ENCODE measurements at places on chromosomes 4 and X.

- no peak for DNase-seq
These were observed 698 bp downstream of the AFF1 start for GRCh38 chr4:86935566-86935852.

GRCh38 chrX:150766351-150767044, 73.3 kb downstream of the MTMR1 start:
- DNase-seq: no peak

- DNase-seq: no peak
These were observed 315.6 kb upstream of the SMIM31 start for GRCh38 chr4:164438321-164438720.

GRCh38 chr4:14028862-14029261, 401.3 kb upstream of the BOD1L1 start:
- no peak for DNase-seq

DNA sequence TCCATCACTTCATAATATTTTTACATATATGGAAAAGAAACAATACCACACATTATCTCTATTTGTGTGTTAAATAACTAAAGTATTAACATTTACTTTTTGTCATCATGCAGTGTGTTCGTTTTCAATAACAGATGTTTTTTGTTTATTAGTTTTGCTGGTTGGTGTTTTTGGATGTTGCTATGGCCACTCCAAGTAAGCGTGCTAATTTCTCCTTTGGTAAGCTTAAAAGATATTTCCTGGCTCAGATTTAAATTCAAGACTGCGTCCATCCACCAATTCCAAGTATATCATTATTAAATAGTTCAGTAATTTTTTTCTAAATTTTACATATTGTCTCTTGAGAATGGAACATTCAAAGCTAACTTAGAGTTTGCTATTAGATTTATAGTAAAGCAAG, 235.4 kb upstream of the IL1RAPL1 start:
- DNase-seq: no peak

DNA sequence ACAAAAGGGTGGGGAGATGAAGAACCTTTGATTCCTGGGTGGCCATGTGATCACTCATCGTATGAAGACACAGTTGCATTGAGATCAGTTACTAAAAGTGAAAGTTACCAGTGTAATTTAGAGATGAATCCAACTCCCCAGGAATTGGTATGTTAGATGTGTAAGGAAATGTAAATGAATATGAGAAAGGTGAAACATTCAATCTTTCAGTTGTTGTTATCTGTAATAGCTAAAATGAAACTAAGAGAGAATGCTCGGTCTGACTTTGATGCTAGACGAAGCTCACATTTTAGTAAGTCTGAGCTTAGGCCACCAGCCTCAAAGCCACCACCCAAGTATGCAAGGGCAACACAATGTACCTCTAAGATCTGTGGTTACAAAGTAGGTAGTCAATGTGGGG, 194.3 kb upstream of the POF1B start:
- no peak for DNase-seq

GRCh38 chr4:86274642-86275041, 85.2 kb downstream of the MAPK10 start:
- DNase-seq: no peak

DNA sequence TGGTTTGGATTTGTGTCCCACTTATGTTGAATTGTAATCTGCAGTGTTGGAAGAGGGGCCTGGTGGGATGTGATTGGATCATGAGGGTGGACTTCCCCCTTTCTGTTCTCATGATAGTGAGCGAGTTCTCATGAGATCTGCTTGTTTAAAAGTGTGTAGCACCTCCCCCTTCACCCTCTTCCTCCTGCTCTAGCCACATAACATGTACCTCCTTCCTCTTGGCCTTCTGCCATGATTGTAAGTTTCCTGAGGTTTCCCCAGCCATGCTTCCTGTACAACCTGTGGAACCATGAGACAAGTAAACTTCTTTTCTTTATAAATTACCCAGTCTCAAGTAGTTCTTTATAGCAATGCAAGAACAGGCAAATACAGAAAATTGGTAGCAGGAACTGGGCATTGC, 138.7 kb downstream of the INPP4B start:
- no peak for DNase-seq

GRCh38 chr4:2417765-2418649, at the start of gene ZFYVE28:
Gene ZFYVE28 (minus strand): TSS chr4:2418645. CDS start chr4:2418323, 322 bp downstream.
- peak; percentile 75 for DNase-seq

DNA sequence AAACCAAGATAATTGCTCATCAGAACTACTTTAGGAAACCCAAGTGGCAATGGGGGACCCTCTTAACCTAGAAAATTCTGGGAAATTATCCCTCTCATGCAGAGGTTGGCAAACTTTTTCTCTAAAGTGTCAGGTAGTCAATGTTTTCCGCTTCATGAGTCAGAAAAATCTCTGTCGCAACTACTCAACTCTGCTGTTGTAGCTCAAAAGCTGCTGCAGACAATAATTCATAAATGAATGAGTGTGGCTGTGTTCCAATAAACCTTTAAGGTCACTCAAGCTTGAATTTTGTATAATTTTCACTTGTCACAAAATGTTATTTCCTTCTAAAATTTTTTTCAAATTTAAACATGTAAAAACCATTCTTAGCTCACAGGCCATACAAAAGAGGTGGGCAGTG, 193.4 kb upstream of the MID1 start:
- DNase-seq: no peak

DNA sequence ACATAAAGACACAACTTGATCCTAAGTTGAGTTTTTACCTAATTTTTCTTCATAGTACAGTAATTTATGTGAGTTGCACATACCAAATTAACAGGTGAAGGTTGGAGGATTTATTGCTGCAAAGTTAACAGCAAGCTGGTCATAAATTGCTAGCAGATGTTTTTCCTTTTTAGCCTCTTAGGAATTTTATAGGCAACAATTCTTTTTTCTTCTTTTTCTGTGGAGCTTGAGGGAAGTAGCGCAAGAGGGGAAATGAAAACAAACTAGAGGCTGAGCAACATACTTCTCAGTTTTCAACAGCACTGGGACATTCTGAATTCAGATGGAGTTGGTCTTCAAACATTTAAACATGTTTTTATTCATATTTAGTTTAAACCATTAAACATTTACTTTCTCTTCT, 63.7 kb upstream of the TLR2 start:
- no peak for DNase-seq

DNA sequence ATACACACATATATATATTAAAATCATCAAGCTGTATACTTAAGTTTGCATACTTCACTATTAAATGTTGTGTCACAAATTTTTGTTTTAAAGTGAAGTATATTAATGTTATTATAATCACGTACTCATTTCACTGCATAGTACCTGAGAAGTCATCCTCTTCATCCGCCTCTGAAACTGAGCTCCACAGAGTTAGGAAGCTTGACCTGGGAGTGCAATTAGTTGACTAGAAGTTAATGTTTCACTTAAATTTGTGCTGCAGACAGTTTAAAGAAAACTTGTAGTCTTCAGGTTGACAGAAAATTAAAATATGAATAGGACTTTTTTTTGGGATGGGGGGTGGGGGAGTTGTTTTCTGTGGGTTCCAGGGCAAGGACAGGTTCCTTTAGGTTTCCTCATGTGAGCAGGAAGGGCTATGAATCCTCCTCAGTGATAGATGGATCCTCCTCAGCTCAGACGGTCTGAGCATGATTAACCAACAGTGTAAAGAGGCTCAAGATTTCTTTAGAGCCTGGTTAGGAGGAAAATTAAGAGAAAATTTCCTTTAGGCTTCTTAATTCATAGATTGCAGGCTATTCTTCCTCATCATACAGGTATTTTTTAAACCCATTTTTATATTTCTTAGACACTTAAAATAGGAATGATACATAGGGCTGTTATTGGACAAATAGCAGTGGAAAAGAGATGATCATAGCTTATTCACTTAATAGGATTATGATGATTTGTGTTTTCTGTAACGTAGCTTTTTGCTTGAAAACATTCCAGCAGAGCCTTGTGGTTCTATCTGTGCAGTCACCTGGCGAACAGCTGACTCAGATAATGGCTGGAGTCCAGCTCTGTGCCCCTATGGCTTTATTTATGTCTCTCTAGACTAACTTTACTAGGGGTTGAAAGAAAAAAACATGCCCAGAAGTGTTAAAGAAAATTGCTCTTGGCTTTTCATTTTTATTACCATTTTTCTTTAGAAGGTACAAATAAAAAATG, 102.7 kb downstream of the SLC4A4 start:
- no peak for DNase-seq

- DNase-seq: no peak
These were observed 157.7 kb upstream of the PITX2 start for GRCh38 chr4:110780538-110780937.

DNA sequence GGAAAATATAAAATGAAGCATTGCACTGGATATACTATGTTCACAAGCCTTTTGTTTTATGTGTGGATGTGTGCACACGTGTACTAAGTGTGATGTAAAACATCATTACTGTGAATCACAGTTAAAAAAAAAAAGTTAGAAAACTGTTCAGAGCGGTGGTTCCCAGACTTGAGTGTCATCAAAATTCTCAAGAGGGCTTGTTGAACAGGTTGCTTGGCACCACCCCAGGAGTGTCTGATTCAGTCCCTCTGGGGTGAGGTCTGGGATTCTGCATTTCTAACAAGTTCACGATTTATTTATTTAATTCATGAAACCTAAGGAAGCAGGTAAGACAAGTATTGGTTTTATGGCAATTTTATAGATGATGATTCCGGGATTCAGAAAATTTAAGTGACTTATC, 1.8 kb downstream of the CENPU start:
- no peak for DNase-seq

DNA sequence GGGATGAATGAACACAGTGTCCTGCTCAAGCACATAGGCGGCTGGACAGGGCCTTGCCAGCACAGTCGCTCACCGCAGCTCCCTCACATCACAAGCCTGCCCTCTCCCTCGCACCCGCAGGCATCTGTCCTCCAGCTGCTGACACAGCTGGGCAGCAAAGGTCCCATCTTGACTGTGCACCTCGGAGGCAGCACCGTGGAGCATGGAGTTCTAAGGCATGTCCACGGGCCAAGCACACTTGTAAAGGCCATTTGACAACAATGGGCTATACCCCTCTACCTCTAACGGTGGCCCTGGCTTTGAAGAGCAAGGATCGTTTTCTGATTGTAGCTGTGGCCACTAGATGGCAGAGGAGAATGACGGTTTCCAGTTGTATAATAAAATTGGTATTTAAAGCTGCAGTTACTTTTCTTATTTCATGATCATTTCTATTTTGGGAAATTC, 53.8 kb downstream of the APLN start:
- no peak for DNase-seq

DNA sequence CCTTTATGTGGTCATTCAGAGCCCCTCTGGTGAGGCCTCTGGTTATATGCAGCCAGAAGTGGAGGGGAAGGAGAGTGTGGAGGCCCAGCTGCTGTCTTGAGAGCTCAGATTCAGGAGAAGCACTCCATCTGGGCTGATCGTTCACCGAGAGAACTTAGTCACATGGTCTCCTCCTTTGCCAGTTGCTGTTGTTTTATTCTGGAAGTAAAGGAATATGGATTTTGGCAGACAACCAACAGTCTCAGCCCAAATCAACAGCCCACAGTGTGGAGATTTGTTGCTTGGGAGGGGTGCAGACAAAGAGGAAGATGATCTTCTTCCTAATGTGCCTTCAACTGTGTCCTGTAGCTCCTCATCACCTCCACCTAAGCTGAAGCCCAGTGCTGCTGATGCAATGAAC, 355.4 kb downstream of the ANK2 start:
- no peak for DNase-seq

DNA sequence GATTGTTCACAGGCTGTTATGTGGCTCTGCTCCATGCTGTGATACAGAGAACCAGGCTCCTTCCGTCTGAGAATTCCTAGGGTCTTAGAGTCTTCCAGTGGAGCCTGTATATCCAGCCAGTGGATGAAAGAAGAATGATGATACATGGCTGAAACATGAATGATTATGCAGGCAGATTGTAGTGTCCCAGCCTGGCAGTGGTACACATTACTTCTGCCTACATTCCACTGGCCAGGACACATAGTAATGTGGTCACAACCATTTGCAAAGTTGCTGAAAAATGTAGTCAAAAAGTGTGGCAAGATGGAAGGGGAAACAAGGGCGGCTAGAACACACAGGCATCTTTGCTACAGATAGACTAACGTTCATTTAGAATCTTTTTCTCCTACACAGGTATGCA, 4.5 kb upstream of the GBA3 start:
- no peak for DNase-seq

DNA sequence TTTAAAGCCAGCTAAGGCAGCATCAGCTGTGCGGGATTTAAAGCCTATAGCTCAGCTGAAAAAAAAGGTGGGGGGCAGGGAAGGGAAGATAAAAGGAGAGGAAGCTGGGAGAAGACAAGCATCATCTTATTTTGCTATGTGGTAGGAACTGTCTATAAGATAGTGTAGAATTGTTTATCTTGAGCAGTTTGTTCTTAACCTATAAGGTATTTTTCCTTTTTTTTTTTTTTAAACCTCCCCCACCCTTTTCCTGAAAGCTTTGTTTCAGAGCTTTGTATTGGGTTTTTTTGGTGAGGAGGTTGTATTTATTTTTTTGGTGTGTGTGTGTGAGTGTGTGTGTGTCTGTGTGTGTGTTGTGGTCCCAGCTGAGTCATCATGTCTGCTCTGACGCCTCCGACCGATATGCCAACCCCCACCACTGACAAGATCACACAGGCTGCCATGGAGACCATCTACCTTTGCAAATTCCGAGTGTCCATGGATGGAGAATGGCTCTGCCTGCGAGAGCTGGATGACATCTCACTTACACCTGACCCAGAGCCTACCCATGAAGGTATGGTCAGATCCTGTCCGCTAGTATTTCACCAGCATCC, 531 bp downstream of the RUFY3 start:
- no peak for DNase-seq

GRCh38 chr4:80173401-80173800, 23.9 kb upstream of the PRDM8 start:
- no peak for DNase-seq

DNA sequence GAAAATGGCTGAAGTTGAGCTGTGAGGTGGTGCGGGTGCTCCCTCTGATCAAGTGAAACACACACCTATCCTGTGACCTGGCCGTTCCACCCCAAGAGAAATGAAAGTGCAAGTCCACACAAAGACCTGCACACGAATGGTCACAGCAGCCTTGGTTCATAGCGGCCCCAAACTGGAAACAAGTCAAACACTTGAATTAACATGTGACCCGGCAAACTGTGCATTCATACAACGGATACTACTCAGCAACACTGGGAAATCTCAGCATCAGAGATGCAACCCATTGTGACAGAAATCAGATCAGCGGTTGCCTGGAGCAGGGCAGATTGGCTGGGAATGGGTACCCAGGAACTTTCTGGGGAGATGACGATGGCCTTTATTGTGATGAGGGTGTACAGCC, 7.6 kb downstream of the G6PD start:
- no peak for DNase-seq

- DNase-seq: no peak
These were observed 61.3 kb upstream of the CASK start for GRCh38 chrX:41984628-41985027.

DNA sequence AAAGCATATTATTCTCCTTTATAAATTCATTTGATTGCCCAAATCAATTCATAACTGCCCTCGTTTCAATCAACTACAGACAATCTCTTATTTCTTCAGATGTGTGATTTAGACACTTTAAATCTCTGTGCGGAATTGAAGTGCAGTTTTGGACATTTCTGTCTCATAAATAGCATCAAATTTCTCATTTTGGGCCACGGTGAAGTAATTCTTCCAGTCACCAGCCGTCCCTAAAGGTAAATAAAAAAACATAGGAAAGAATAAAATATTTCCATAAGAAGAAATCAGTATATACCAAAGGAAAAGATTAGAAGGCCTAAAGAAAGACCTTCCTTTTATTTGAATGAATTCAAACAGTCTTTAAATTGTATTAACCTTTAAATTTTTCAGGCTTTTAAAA, 33.4 kb downstream of the SULT1B1 start:
- no peak for DNase-seq

GRCh38 chrX:67523932-67524331, 19.9 kb upstream of the AR start:
- DNase-seq: no peak
